ENCODE measurements at places on chromosomes 1 and 21. TPM values are rescaled to one million over a fixed set of nuclear protein-coding genes. Genes with fewer than 3 reads are reported as not detected.

The LCE2A gene
- not detected for total RNA-seq

The CYP4X1 gene
- 2.2 TPM for total RNA-seq

The PALMD gene
- total RNA-seq: 78.7 TPM

The SLC16A4 gene
- 8.9 TPM for total RNA-seq
